ENCODE measurements at places on chromosomes 4 and X. TPM values are rescaled to one million over a fixed set of nuclear protein-coding genes. Genes with fewer than 3 reads are reported as not detected.

Gene FOXO4
- 26.3 TPM for polyA plus RNA-seq

Gene TLL1
- 2.0 TPM for polyA plus RNA-seq

DNA sequence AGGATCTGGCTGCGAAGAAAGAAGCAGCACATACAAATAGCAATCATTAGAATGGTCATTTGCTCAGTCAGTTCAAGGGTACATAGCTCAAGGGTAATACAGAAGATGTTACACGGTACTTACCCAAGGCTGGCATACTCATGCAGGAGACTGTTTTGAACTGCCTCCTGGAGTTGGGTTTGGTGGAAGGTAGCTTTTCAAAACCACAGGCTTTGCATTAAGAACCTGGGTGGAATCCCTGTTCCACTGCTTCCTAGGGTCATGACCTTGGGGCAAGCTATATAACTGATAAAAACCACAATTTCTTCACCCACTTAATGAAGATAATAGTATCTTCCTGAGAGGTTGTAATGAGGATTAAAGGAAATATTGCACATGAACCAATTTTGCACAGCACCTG, 36.5 kb downstream of the TBC1D9 start:
- no peak for DNase-seq

DNA sequence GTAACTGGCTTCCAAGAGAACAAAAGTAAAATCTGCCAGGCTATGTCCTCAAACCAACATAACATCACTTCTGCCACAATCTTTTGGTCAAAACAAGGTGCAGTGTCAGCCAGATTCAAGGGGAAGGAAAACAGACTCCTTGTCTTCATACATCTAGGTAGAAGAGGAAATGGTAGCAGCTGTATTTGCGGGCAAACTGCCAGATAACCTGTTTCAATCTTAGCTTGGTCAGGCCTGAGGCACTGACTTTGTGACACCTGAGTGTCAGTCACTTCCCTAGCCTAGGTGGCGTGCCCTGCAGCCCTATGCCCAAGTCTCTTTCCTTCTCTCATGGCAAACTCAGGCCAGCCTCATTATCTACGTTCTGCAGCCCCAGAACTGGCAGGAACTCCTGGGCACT, 146.2 kb upstream of the JADE1 start:
- DNase-seq: no peak

- DNase-seq: no peak
Observed at GRCh38 chrX:46587753-46588171, 14.2 kb downstream of the CHST7 start.

DNA sequence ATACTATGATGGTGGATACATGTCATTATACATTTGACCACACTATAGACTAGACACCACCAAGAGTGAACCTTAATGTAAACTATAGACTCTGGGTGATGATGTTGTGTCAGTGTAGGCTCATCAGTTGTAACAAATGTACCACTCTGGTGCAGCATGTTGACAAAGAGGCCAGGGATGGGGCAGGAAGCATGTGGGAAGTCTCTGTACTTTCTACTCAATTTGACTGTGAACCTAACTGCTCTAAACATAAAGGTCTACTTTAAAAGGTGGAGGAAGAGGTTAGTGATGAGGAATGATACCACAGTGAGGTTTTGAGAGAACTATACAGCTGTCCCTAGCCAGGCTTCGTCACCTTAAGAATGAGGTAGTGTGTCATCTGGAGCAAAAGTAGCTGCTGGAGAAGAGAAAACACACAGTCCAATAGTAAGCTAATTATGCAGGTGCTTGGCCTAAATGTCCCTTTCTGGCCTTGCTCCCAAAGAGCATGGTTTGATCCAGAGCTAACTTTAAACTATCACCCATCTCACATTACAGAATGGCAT, 38.4 kb downstream of the GRSF1 start:
- no peak for DNase-seq

Gene CFI
- polyA plus RNA-seq: 89.1 TPM

Gene PAGE2
- not detected for polyA plus RNA-seq

- DNase-seq: no peak
Observed at GRCh38 chr4:36285784-36286480, 4.5 kb downstream of the DTHD1 start.

DNA sequence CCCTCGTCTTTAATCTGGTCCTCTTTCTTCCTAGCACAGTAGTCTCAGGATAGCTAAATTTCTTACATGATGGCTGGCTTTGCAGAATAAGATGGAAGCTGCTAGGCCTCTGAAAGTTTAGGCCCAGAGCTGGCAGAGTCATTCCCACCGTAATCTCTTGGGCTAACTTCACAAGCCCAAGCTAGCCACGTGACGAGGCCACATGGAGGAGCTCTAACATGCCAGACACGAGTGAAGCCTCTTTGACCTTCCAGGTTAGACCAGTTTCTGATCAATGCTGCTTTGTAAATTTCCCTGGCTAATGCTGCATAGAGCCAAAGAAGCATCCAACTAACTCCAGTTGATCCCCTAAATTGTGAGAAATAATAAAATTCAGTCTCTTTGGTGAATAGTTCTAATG, 9.5 kb upstream of the CENPE start:
- no peak for DNase-seq

DNA sequence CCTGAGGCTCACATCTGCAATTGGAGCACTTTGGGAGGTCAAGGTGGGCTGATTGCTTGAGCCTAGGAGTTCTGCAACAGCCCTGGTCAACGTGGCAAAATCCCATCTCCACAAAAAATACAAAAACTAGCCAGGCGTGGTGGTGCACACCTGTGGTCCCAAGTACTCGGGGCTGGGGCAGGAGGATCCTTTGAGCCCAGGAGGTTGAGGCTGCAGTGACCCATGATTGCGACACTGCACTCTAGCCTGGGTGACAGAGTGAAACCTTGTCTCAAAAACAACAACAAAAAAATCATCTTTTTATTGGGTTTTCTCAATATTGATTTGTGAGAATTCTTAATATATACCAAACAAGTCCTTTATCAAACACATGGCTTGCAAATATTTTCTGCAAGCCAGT, 64.9 kb downstream of the ANKRD17 start:
- DNase-seq: no peak

Gene MAGEE2
- 0.56 TPM for polyA plus RNA-seq

GRCh38 chr4:77104388-77104787, 28.6 kb upstream of the CCNI start:
- DNase-seq: no peak
